ENCODE measurements at places on chromosomes 4 and X.
A peak's percentile ranks its signal among the peaks of the same experiment; 100 is the strongest.

GRCh38 chr4:48058617-48059530, 42.3 kb downstream of the NIPAL1 start:
- no peak for DNase-seq

GRCh38 chr4:114146947-114147618, 167.6 kb upstream of the ARSJ start:
- DNase-seq, result peak; percentile 9

DNA sequence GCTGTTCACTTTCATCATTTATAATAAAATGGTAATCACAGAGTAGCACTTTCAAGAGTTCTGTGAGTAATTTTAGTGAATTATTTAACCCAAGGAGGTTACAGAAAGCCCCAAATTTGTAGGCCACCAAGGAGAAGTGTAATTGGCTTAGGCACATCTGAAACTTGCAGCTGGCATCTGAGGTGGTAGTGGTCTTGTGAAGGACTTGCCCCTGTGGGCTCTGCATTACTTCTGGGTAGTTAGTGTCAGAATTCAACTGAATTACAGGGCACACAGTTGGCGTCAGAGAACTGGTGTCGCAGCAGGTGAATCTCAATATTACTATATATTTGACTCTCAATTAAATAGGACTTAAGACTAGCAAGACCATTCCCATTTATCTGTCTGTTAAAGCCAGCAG, 36.9 kb downstream of the GPR174 start:
- no peak for DNase-seq

DNA sequence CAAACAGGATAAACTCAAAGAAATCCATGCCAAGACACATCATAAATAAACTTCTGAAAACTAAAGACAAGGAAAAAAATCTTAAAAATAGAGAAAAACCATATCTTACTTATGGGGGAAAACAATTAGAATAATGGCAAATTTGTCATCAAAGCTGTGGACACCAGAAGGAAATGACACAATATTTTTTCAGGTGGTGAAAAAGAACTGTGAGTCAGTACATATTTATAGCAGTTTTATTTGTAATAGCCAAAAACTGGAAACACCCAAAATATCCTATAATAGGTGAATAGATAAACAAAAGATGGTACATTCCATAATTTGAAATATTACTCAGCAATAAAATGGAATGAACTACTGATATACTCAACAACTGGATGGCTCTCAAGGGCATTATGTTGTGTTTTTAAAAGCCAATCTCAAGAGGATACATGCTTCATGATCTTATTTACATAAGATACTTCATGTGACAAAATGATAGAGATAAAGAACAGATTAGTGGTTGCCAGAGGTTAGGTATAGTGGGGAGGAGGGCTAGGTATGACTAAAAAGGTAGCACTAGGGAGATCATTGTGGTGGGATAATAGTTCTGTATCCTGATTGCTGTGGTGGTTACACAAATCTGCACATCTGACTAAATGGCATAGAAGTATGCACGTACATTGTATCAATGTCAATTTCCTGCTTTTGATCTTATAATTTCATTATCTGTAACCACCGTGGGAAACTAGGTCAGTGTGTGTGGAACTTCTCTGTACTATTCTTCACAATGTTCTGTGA, 191.9 kb downstream of the PPP1R2C start:
- DNase-seq, result no peak

DNA sequence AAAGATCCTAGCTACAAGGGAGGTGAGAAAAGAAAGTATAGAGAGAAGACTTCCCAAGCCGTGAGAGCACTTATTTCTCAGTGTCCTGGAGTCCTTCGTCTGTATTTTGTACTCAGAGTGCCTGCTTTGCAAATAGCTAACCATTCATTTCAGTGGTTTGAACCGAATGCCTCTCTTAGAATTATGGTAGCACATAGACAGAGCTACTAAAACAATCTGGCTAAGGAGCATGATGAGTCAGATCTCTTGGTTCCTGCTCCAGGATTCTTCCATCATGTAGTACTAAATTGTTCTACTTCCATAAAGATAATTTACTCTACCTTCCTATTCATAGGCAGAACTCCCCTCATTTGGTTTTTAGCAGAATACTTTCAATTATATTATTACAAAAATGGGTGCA, 946.6 kb downstream of the STIM2 start:
- DNase-seq, result no peak

GRCh38 chrX:15474028-15474427, 19.1 kb downstream of the PIR start:
- DNase-seq, result no peak

Data from suppressor macrophage treated with lipopolysaccharide for 1 hour (primary cell).